Stomach (tissue), 19 donors: ENCODE measurements at places on chromosomes 16 and 17. TPM values are rescaled to one million over a fixed set of nuclear protein-coding genes. Genes with fewer than 3 reads are reported as not detected.

Gene ABCA10
- polyA plus RNA-seq = 7.5 TPM

Gene STH
- not detected for polyA plus RNA-seq

Gene LITAFD
- not detected for polyA plus RNA-seq

Gene UBE2O
- polyA plus RNA-seq = 7.2 TPM

Gene BTBD17
- not detected for polyA plus RNA-seq

Gene KCNH4
- polyA plus RNA-seq = not detected

Gene RAB26
- polyA plus RNA-seq = 20.3 TPM

Gene CCDC200
- not detected for polyA plus RNA-seq

Gene SPNS2
- polyA plus RNA-seq = 30.0 TPM

Gene FBXL19
- polyA plus RNA-seq = 5.8 TPM

Gene GJD3
- not detected for polyA plus RNA-seq

Gene KRTAP1-5
- polyA plus RNA-seq = not detected

Gene PDIA2
- 584 TPM for polyA plus RNA-seq

Gene DECR2
- polyA plus RNA-seq = 22.6 TPM

Gene PRR35
- not detected for polyA plus RNA-seq

Gene ITGB3
- 1.0 TPM for polyA plus RNA-seq

Gene TMC8
- 3.3 TPM for polyA plus RNA-seq

Gene TBC1D3C
- polyA plus RNA-seq = 6.7 TPM

Gene AKAP10
- polyA plus RNA-seq = 8.9 TPM

Gene NPIPA2
- 1.8 TPM for polyA plus RNA-seq

Gene STXBP4
- polyA plus RNA-seq = 3.1 TPM

Gene KRT24
- polyA plus RNA-seq = not detected

Gene CCL8
- 0.63 TPM for polyA plus RNA-seq

Gene HBA1
- 5.7 TPM for polyA plus RNA-seq

Gene GRAP
- 2.6 TPM for polyA plus RNA-seq

Gene MT1A
- polyA plus RNA-seq = 169 TPM

Gene SIRT7
- 46.9 TPM for polyA plus RNA-seq

Gene HS3ST3A1
- polyA plus RNA-seq = 1.1 TPM

Gene KRT34
- 0.20 TPM for polyA plus RNA-seq

Gene PGS1
- 19.1 TPM for polyA plus RNA-seq

Gene GP1BA
- 0.05 TPM for polyA plus RNA-seq

Gene SLC16A13
- not detected for polyA plus RNA-seq

Gene CFAP97D1
- polyA plus RNA-seq = not detected

Gene GAS2L2
- 0.05 TPM for polyA plus RNA-seq

Gene MPP3
- polyA plus RNA-seq = 2.4 TPM

Gene ERCC4
- 1.2 TPM for polyA plus RNA-seq
